ENCODE measurements at places on chromosomes 1 and 21. TPM values are rescaled to one million over a fixed set of nuclear protein-coding genes. Genes with fewer than 3 reads are reported as not detected.
A peak's percentile ranks its signal among the peaks of the same experiment; 100 is the strongest.

- DNase-seq = no peak
These were observed 132.7 kb downstream of the DMRTB1 start for GRCh38 chr1:53591924-53592323.

- DNase-seq = no peak
These were observed 83.4 kb downstream of the FOXD2 start for GRCh38 chr1:47521034-47521881.

- no peak for DNase-seq
These were observed 45.4 kb downstream of the BARHL2 start for GRCh38 chr1:90671741-90672140.

GRCh38 chr1:202016022-202016810 is 5.8 kb downstream of the ELF3 start:
- DNase-seq = no peak

- peak; percentile 62 for DNase-seq
These were observed 632 bp downstream of the PEX19 start for GRCh38 chr1:160284220-160284781.

- no peak for DNase-seq
These were observed 36.7 kb upstream of the WASF2 start for GRCh38 chr1:27526569-27527222.

DNA sequence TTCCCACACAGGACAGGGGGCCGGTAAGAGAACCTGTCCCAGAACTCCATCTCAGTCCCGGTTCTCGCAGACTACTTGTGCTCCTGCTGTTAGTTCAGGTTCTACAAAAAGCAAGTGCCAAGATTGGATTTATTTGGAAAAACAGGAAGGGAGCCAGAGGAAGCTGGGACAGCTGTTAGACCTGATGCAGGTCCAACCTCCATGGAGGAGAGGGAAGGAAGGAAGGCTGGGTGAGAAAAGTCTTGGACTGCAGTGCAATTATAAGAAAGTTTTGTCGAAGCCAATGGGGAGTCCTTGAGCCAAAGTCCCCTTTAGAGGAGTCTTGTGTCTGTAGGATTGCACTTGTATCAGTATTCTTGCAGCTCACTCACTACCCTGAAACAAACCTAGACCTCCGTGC is 191.2 kb downstream of the GREM2 start:
- DNase-seq = no peak

Gene GPR37L1
- 0.03 TPM for total RNA-seq

Gene ESRRG
- total RNA-seq = 0.02 TPM

All from A172 (cell line).